Right ventricle myocardium inferior (tissue), 1 donor: ENCODE measurements at places on chromosomes 12 and 14.
A peak's percentile ranks its signal among the peaks of the same experiment; 100 is the strongest.

- DNase-seq: no peak
These were observed 60.3 kb downstream of the ATP2B1 start for GRCh38 chr12:89648211-89648930.

DNA sequence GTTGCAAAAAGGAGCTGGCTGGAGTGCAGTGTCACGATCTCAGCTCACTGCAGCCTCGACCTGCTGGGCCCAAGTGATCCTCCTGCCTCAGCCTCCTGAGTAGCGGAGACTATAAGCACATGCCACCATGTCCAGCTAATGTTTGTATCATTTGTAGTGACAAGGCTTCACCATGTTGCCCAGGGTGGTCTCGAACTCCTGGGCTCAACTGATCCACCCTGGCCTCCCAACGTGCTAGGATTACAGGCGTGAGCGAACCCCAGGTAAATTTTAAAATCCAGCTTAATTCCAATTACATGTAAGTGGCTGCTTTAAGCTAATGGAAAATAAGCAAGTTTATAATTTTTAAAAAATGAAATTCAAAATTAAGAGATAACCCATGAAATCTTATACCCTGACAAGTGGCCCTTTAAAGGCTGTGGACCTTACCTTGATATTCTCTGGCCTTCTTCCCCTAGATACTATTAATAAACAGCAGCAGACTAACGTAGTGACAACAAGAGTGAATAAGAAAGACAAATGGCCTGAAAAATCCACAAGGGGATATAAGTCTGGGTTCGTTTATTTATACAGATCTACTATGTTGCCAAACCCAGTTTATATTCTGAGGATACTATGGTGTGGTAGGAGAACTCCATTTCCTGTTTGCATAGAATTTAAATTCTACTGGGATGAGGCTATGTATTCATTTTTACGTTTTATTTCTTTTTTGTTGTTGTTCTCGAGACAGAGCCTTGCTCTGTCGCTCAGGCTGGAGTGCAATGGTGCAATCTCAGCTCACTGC is 25.6 kb upstream of the SLC2A3 start:
- no peak for DNase-seq

DNA sequence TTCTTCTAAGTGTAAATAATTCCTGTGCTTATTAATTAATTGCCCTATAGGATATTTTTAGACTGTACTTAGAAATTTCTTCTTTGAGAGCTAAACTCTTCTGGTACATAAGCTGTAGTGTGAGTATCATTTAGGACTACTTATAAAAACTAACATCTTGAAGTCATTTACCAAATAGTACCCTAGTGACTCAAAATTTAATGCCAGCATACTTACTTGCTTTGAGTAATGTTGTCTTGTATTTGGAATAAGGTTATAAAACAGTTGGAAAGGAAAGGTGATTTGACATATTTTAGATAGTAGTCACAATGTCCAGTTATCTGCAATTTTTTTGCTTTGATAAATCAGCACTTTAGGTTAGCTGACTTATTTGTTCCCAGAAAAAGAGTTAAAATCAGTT is 39.1 kb downstream of the SPATA7 start:
- DNase-seq: no peak

- no peak for DNase-seq
These were observed 145.4 kb upstream of the FKBP4 start for GRCh38 chr12:2649201-2650030.

DNA sequence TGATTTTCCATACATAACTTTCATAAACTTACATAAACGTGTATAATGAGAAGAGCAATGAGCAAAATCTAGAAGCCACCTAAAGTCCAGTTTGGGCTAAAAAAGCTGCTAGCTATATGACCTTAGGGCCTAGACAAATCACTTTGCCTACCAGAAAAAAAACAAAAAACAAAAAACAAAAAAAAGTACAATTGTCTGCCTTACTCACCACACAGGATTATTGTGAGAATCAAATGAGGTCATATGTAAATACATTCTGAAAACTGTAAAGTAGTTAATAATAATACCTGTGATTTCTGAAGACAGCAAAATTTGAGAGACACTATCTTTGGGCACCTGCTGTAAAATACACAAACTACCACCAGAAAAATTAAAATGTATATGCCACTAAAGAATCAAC is 4.2 kb downstream of the ATP2B1 start:
- no peak for DNase-seq

DNA sequence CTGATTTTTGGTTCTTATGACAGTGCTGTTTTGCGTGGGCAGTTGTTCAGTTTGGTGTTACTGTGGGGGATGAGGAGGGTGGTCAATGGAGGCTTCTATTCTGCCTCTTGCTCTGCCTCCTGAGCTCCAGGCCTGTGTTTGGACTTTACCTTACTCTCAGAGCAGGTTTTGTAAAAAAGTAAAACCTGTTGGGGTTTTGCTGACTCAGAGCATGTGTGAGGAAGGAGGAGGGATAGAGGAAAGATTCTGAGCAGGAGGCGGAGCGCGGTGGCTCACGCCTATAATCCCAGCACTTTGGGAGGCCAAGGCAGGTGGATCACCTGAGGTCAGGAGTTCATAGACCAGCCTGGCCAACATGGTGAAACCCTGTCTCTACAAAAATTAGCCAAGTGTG is 6.7 kb downstream of the A2ML1 start:
- DNase-seq: no peak

GRCh38 chr12:7758766-7759140 is 6.3 kb upstream of the NANOGNB start:
- no peak for DNase-seq

GRCh38 chr12:118337194-118337838 is 35.4 kb downstream of the TAOK3 start:
- no peak for DNase-seq

DNA sequence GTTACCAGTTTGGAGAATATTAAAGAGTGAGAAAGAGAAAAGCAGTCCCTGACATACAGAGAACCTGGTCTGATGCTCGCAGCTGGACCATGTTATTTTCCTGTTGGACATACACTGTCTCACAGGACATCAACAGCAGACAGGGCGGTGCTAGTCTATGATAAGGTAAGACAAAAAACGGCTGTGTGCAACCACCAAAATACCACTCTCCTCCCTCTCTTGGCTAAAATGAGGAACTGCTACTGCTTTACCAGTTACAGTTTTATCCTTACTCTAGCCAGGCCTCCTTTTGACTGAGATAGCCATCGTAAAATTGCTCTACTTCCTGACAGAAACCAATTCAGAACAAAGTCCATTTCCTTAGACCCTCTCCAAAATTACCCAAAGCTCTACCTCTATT is 47.0 kb upstream of the ERGIC2 start:
- DNase-seq: no peak

DNA sequence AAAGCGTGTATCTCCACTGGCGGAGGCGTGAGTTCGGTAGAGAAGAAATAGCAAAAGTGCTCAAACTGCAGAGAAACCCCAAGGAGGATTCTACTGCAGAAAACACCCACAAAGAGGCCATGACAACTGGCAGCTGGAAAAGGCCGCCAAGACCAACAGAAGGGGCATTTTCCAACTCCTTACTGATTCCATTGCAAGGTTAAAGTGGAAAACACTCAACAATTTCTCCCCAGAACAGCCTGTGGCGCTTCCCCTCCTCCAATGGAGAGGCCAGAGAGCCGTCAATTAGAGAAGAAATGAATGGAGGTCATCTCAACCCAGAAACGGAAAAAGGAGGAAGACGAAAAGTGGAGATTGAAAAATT is 618 bp upstream of the ANKRD52 start:
- no peak for DNase-seq

GRCh38 chr14:57189070-57189469 is 79.6 kb downstream of the EXOC5 start:
- no peak for DNase-seq

- no peak for DNase-seq
These were observed 11.5 kb upstream of the PLEK2 start for GRCh38 chr14:67423424-67423823.

- DNase-seq: no peak
These were observed 34.0 kb upstream of the C2CD5 start for GRCh38 chr12:22578328-22578727.

DNA sequence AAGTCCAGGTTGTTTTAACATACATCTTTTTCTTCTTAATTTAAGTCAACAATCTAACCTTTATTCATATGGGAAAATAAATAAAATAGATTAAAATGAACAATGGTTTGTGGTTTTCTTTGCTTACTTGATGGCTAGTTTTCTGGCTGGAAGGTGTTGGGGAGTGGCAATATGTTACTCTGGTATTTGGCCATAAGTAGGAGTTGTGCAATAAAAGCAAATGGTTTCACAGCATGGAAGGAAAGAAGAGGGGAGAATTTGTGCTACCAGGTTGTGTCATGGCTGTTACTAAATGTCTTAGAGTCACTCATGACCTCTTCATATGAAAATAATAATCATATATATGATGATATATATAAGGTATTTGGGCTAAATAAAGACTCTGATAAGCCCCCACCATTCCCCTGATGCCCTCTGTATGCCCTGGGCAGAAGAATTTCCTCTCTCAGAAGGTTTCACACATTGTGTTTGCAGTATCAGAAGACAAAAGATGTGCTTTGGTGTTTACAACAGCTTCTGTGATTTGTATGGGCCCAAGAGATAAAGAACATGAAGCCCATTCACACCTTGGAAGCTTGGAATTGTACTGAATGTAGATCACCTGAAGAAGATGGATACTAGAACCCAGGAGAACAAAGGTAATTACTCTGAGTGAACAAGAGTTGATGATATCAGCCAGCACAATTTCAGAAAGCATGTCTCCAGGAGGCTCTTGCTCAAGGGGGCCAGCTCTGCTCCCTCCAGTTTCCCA is 160.9 kb downstream of the ALG10B start:
- DNase-seq: no peak

- DNase-seq: no peak
These were observed 15.3 kb upstream of the DGLUCY start for GRCh38 chr14:91098591-91098990.

- DNase-seq: no peak
These were observed 27.2 kb upstream of the AP4S1 start for GRCh38 chr14:30998100-30998706.

- DNase-seq: no peak
These were observed 112.3 kb upstream of the DNM1L start for GRCh38 chr12:32566663-32567295.

GRCh38 chr14:93619176-93619793 is 169.0 kb downstream of the PRIMA1 start:
- no peak for DNase-seq

DNA sequence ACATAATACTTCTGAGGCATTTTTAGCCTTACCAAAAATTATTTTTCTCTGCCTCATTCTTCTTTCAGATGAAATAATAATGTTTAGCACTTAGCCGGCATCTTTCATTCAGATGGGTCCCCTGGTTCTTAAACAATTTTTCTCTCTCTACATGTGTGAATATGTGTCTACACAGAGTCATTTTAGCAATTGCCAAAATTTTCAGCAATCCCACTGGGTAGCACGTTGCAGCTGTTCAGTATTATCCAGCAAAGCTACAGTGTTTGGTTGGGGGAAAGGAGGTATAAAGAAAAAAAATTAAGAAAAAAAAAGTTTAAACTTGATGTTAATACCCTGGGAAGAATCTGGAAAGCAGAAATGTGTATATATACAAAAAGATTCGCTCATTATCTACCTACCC is 160.5 kb upstream of the TRHDE start:
- no peak for DNase-seq

DNA sequence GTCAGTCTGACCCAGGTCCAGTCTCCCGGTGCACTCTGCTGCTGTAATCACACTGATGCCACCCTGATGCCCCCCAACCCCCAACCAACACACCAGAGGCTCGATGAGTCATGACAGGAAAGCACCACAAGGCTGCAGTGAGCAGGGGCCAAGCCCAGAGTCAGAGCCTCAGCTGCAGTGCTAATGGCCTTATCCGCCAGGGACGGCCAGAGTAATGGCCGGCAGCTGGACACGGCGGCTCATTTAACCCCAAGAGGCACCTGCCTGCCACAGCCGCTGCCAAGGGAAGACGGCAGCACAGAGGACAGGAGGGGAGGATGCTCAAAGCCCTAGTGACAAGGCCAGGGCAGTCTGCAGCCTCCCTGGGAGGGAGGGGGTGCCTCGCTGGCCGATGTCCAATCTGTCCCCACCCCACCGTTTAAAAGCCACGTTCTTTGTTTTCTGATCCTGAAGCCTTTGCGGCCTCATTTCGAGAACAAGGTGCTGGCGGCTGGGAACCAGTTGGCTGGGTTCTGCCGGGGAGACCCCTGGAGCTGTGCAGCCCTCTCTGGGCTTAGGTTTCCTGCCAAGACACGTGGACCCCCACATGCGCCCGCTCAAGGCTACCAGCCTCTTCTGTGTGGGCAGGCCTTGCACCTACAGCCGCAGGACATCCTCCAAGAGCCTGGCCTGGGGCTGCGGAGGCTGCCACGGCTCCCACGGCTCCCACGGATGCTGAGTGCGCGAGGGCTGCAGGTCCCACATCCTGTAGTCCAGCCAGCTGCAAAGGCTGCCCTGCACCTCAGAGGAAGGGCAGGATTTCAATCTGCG is 13.1 kb downstream of the CCDC85C start:
- DNase-seq: peak; percentile 57

GRCh38 chr14:85142982-85143381 is 387.0 kb upstream of the FLRT2 start:
- no peak for DNase-seq

- DNase-seq: no peak
These were observed 6.2 kb upstream of the DCAF11 start for GRCh38 chr14:24108336-24108874.

DNA sequence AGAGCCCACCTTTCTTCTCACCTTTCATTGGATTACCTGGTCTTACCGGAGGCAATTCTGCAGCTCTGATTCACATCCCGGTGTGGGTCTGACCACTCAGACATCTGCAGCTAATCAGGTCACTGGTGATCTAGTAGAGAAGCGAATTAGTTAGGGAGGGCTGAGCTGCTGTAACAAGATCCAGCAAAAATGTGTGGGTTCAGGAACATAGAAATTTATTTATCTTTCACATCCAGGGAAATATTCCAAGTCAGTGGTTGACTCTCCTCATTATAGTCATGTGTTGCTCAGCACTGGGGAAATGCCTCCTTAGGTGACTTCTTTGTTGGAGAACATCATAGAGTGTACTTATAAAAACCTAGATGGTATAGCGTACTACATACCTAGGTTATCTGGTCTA is 218.7 kb upstream of the PELI2 start:
- no peak for DNase-seq

DNA sequence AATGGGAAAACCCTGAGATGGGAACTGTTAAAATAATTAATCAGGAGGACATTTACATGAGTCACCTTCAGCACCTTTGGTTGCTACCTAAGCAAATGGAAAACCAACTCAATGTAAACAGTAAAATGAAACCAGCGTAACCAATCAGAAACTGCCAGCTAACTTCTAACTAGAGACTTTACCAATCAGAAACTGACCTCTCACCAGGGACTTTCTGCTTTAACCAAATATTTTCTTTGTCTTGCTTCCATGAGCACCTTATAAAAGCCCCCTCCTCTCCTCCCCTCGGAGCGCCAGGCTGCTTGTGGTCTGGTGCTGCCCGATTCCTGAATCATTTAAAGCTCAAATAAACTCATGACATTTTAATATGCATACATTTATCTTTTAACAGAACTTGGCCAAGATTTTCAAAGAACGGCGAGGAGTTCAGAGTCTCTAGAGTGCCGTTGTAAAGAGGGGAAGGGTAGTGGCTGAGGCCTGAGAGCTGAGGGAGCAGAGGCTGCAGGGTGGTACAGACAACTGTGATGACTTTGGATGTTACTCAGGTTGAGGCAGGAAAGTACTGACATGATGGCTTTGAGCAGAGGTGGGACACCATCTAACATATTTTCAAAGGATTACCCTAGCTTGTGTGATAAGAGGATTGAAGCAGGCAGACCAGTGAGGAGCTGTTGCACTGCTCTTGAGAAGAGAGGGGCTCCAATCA is 183.6 kb downstream of the CRADD start:
- DNase-seq: no peak
